Natural killer cell treated with Interleukin-12 subunit alpha and Interleukin-12 subunit beta and Interleukin-15 and Interleukin-18, amount 100 ng/mL, for 72 hours (primary cell): ENCODE measurements at places on chromosomes 3 and 15.

GRCh38 chr15:90845201-90845949 is 23.0 kb upstream of the FURIN start:
- H3K27me3 ChIP-seq, result no peaks in the 10 kb centered on the region
- H3K36me3 ChIP-seq, result no peaks in the 10 kb centered on the region
- peak overlapping the region; percentile 96 for H3K27ac ChIP-seq
- H3K4me1 ChIP-seq, result peaks cover 27% of the 10 kb centered on the region

- H3K27me3 ChIP-seq, result no peaks in the 10 kb centered on the region
- no peak overlapping the region for H3K4me3 ChIP-seq
- peaks cover 8% of the 10 kb centered on the region for H3K36me3 ChIP-seq
- H3K27ac ChIP-seq, result no peak overlapping the region
- DNase-seq, result no peak
Measured at GRCh38 chr3:5185093-5185673, 2.3 kb upstream of the EDEM1 start.

DNA sequence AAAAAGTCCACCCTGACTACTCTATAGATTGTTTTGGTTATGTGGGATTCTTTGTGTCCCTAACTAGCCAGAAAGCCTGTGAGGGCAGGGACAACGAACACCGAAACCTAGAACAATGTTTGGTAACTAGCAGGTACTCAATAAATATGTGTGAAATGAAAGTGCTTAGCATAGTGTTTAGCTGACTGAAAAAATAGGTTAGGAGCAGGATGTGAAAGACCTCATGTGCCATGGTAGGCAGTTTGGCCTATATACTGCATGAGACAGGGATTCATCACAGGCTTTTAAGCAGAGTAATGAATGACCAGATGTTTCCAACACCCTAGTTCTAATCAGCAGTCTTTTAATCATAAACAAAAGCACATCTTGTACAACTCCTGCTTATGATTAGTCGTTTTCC is 64.2 kb downstream of the MYO5A start:
- DNase-seq, result no peak
- H3K27me3 ChIP-seq, result no peaks in the 10 kb centered on the region
- peak overlapping the region; percentile 85 for H3K27ac ChIP-seq
- H3K36me3 ChIP-seq, result peaks cover 10% of the 10 kb centered on the region
- peaks cover 35% of the 10 kb centered on the region for H3K4me1 ChIP-seq

DNA sequence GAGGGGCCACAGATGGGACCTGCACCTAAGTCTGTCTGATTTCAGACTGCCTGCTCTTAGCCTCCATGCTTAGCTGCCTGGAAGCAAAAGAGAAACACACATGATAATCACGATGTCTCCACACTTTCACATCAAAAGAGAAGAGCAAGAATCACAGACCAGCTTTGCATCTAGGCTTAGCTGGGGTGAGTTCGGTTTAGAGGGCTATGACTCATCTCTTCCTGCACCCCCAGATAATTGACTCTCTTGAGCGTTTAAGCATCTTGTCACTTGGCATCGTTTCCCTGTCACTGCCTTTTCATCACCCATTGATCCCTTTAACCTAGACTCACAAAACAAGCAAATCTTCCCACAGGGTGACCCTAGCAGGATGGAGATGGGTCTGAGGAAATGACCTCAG is 124.0 kb downstream of the NTRK3 start:
- peaks cover 3% of the 10 kb centered on the region for H3K4me1 ChIP-seq
- no peak for DNase-seq
- no peaks in the 10 kb centered on the region for H3K36me3 ChIP-seq
- H3K4me3 ChIP-seq, result no peak overlapping the region
- peaks cover 18% of the 10 kb centered on the region for H3K27me3 ChIP-seq

- no peak for DNase-seq
- H3K4me3 ChIP-seq, result no peak overlapping the region
- no peaks in the 10 kb centered on the region for H3K36me3 ChIP-seq
Measured at GRCh38 chr15:69813881-69814280, 283.8 kb downstream of the TLE3 start.

DNA sequence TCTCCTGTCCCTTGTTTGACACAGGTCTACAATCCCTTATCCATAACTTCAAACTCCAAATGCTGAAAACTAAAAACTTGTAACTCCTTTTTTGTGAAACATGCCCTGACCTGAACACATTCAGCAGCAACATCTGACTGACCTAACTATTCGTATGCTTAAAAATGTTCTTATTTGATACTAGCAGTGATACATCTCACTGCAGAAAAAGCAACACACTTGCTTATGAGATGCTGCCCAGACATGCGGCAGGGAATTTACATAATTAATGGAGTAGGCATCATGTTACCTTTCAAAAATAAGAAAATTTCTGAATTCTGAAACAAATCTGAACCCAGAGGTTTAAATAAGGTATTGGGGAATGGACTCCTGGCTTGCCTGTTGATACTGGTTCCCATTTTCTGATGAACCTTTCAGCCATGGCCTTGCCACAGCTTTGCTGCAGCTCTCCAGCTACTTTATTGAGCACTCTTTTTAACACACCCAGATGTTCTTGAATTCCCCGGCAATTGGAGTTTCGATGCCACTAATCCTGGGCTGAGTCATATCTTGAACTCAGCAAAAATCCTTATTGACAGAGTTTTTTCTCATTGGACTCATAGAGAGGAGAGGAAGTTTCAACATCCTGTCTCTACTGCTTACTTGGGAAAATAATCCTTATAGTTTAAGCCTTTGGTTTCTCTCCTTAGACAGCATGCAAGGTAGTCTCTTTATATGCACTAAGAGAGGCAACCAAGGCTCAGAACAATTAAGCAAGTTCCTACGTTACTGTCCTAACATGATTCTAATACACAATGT is 296.6 kb upstream of the LMCD1 start:
- no peaks in the 10 kb centered on the region for H3K36me3 ChIP-seq
- H3K4me3 ChIP-seq, result no peak overlapping the region
- no peak for DNase-seq

GRCh38 chr3:40793730-40794129 is 269.0 kb downstream of the ZNF621 start:
- no peak overlapping the region for H3K4me3 ChIP-seq
- no peaks in the 10 kb centered on the region for H3K4me1 ChIP-seq
- peaks cover 12% of the 10 kb centered on the region for H3K27me3 ChIP-seq
- no peak overlapping the region for H3K27ac ChIP-seq

DNA sequence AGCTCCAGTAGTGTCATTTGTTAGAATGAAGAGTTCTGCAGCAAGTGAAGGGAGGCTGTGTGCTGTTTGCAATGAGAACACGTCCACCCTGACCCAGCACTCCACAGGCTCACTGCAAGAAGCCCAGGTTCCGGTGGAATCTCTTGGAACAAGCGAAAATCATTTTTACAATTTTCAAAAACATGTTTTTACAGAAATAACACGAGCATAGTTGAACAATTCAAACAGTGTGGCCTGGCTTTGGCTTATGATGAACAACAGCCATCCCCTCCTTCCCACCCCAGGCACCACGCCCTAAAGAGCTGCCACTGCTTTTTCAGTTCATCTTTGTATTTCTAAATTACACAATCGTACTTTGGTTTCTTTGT is 59.5 kb upstream of the KY start:
- no peak overlapping the region for H3K4me3 ChIP-seq
- no peaks in the 10 kb centered on the region for H3K4me1 ChIP-seq
- no peak overlapping the region for H3K27ac ChIP-seq
- H3K36me3 ChIP-seq, result no peaks in the 10 kb centered on the region
- H3K27me3 ChIP-seq, result no peaks in the 10 kb centered on the region
- DNase-seq, result no peak

- no peak overlapping the region for H3K27ac ChIP-seq
- DNase-seq, result no peak
- no peak overlapping the region for H3K4me3 ChIP-seq
- H3K4me1 ChIP-seq, result no peaks in the 10 kb centered on the region
- peaks cover 15% of the 10 kb centered on the region for H3K27me3 ChIP-seq
Measured at GRCh38 chr3:126983276-126983652, 349 bp downstream of the PLXNA1 start.
